ENCODE measurements at places on chromosomes 7 and 10.

DNA sequence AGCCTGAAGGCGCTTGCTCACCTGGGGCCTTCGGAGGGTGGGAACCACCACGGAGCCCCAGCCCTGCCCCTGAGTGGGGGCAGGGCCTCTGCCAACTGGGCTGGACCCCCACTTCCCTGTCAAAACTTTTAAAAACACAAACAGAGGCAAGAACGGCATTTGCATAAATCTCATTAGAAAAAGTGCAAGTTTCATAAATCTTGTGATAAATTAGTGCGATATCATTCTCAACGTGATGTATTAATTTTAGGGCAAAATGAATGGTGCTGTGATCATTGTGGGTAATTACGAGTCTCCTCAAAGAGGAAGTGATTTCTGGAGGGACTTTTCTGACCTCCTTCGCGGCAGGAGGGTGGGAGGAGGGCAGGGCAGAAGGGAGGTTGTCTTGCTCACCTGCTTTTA is 98.3 kb downstream of the CDH23 start:
- DNase-seq: no peak

GRCh38 chr7:1219498-1219897 is 13.2 kb upstream of the UNCX start:
- DNase-seq: no peak

DNA sequence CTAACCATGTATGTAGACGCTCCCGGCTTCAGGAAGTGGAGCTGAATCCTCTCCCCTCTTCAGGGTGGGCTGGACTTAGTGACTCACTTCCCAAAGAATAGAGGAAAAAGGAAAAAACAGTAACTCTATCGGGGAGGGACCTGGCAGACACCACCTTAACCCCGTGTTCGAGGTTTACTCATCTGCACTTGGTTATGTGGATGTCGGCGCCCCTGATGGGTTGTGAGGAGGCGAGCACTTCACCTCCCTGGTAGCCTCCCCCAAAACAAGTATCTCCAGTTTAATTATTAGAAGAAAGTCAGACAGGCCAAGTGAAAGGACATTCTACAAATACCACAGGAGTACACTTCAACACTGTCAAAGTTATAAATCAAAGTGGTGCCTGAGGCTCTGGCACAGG is 559.7 kb downstream of the TCERG1L start:
- DNase-seq: no peak

DNA sequence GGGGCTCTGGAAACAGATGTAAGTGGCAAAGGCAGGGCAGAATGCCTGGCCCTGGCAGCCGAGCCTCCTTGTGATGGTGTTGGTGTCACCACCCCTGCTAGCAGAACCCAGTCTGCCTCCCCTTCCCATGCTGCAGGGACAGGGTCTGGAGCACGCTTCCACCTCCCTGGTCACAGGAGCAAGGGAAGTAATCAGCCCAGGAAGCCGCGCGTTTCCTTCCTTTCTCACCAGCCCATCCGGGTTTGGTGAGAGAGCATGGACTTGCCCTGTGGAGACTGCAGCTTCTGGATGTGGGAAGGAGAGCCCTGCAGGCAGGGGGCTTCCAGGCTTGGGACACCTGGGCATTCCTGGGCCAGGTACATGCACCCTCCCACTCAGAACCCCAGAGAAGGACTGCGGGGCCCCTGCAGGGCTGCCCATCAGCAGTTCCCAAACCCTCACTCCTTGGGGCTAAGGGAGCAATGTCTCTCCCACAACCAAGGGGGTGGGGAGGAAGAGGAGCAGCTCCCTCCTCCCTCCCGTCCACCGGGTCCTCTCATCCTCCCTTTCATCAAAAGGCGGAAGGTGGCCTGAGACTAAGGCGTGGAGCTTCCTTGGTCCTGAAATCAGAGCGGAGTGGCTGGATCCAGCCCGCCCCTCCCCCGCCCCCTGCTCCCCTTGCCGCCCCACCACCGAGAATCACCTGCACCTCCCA is 1.8 kb downstream of the MMRN2 start:
- no peak for DNase-seq

- peak; percentile 55 for DNase-seq
Observed at GRCh38 chr10:61175316-61175715, 231.3 kb upstream of the RHOBTB1 start.

GRCh38 chr7:139827042-139827441 is 2.0 kb upstream of the TBXAS1 start:
- DNase-seq: no peak

GRCh38 chr7:15462721-15463389 is 99.0 kb downstream of the AGMO start:
- no peak for DNase-seq

- no peak for DNase-seq
Observed at GRCh38 chr10:109929501-109930219, 6.3 kb upstream of the XPNPEP1 start.

- no peak for DNase-seq
Observed at GRCh38 chr10:70512149-70512639, 33.6 kb downstream of the PALD1 start.

- DNase-seq: peak; percentile 63
Observed at GRCh38 chr7:17625043-17625442, 315.3 kb downstream of the SNX13 start.

GRCh38 chr10:122765412-122765811 is 65.8 kb upstream of the C10orf120 start:
- no peak for DNase-seq

DNA sequence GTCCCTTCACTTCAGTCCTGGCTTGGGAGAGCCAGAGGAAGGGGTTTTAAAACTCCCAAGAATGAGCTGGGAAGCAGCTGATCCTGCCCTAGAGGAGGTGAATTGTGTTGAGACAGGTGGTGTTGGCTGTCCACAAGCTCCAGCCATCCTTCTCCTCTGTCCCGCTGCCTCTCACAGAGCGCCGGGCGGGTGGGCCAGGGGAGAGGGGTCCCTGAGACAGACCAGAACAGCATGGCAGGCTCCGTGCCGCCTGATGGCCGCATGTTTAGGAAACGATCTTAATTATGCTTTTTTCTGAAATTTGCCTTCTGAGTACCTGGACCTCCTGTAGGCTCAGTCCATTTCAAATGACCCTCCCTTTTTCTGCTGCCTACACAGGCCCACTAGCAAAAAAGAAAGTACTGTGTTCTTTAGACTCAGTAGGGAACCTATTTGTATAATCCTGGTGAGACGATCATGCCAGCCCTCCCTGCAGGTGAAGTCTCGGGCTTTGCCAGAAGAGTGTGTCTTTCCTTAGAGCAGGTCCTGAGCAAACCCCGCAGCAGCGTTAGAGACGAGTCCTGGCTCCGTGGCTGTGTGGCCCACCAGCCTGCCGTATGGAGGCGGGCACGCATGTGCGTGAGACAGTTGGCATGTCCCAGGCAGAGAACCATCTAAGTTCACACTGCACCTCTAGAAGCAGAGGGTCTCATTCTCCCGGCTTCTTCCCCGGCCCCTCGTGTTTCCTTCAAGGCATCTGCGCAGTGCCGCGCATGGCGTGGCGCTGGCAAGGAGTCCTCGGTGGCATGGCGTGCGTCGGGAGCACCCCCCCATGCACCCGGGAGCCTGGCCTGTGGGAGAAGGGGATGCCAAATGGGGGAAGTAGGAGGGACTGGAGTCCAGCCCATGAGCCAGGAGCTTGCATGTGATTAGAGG is 26.3 kb upstream of the PWWP2B start:
- DNase-seq: no peak
